ENCODE measurements at places on chromosomes 3 and 15. TPM values are rescaled to one million over a fixed set of nuclear protein-coding genes. Genes with fewer than 3 reads are reported as not detected.

Gene GCNT3
- 0.76 TPM for total RNA-seq

Gene ADGRG7
- total RNA-seq, result not detected

Gene HEXA
- 280 TPM for total RNA-seq

Gene GXYLT2
- 7.8 TPM for total RNA-seq

Gene PIK3R4
- total RNA-seq, result 21.1 TPM

- DNase-seq, result no peak
Observed at GRCh38 chr3:171088964-171089754, 62.6 kb upstream of the SLC2A2 start.

DNA sequence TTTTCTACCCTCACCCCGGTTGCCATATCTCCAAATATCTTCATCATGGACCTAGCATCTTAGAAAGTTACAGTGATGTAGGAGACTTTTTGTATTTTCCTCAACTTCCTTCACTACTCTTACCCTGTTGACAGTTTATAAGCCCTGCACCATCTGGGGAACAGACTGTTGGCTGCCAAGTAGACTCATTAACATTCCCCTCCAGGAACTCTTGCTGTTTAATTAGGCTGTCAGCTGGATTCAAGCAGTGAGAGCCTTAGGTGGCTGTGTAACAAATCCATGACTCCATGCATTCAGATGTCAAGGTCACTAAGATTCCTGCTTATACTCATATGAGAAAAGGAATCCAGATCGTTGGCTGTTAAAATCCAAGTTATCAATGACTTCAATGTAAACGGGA, 198.3 kb downstream of the NAALADL2 start:
- no peak for DNase-seq

DNA sequence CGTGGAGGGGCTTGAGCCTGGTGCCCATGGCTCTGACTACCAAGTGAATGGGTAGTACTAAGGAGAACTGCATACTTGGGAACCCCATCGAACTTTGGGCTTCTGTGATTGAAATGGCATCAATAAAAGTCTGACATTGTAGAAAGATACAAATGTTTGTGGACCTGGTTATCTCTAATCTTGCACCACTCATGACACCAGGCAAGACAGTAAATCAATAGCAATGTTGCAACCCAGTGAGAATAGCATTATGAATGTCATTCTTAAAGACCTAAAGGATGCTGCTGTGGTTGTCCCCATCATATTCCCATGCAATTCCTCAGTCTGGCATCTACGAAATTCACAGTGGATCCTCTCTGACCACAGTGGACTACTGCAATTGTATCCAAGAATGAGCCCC, 233.6 kb upstream of the LYSMD4 start:
- DNase-seq, result no peak

- no peak for DNase-seq
Observed at GRCh38 chr15:91870876-91871537, 17.5 kb downstream of the SLCO3A1 start.

DNA sequence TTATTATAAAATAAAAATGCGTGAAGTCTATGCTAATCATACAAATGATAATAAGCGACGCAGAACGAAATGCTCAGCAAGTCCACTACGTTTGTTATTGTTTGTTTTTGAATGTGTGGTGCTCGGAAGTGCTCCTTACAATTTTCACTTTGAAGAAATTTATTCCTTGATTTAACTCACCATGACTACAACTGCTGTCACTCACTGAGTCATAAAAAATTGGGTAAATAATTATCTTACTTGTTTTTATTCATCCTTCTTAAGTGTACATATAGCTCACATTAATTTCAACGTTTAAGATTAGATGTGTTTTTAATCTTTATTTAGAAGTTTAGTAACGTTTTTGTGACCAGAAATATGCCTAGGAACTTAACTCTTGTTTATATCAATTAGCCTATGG, 66.7 kb upstream of the NANOGP8 start:
- DNase-seq, result no peak
